ENCODE measurements at places on chromosomes 4 and X.

GRCh38 chr4:76607846-76608245 is 172.8 kb downstream of the SHROOM3 start:
- peaks cover 23% of the 10 kb centered on the region for H3K27me3 ChIP-seq
- no peaks in the 10 kb centered on the region for H3K4me1 ChIP-seq
- no peak overlapping the region for H3K27ac ChIP-seq

DNA sequence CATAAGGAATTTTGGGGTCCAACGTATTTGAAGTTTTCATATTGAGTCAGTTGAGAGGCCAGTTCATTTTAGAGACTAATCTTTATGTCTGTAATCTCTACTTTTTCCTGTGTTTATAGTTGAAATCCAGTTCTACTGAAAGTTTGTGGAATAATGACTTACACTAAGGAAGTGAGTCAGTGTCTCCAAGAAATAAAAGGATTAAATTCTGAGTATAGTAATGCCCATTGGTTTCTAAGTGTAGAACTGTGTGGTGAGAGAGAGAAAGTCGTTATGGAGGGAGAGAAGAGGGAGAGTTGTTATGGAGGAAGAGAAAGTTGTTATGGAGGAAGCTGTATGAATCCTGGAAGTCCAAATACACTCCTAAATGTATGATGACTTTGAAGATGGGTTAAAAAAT is 264.6 kb upstream of the HAND2 start:
- H3K4me1 ChIP-seq = no peaks in the 10 kb centered on the region
- no peaks in the 10 kb centered on the region for H3K36me3 ChIP-seq
- no peaks in the 10 kb centered on the region for H3K27me3 ChIP-seq
- H3K4me3 ChIP-seq = no peak overlapping the region
- DNase-seq = no peak

GRCh38 chrX:123834116-123834515 is 25.7 kb upstream of the XIAP start:
- H3K4me3 ChIP-seq = no peak overlapping the region
- no peaks in the 10 kb centered on the region for H3K4me1 ChIP-seq
- H3K27ac ChIP-seq = no peak overlapping the region

DNA sequence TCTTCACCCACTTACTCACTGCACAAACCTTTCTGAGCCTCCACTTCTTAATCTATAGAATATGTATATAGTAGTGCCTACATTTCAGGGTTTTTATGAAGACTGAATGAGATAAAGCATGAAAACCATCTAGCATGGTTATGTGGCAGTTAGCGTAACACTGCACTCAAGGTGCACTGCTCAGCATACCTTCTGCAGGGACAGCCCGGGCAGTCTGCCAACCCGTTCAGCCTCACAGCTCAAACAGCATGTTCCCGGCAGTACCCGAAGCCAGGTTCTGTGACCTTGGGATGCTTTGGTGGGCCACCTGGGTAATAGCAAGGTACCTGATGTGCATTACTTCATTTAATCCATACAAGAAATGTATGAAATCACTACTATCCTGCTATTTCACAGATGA is 81.4 kb downstream of the DOCK11 start:
- H3K27me3 ChIP-seq = no peaks in the 10 kb centered on the region
- no peak overlapping the region for H3K4me3 ChIP-seq
- H3K4me1 ChIP-seq = no peaks in the 10 kb centered on the region
- DNase-seq = no peak
- H3K27ac ChIP-seq = no peak overlapping the region
- H3K36me3 ChIP-seq = peaks cover 62% of the 10 kb centered on the region

DNA sequence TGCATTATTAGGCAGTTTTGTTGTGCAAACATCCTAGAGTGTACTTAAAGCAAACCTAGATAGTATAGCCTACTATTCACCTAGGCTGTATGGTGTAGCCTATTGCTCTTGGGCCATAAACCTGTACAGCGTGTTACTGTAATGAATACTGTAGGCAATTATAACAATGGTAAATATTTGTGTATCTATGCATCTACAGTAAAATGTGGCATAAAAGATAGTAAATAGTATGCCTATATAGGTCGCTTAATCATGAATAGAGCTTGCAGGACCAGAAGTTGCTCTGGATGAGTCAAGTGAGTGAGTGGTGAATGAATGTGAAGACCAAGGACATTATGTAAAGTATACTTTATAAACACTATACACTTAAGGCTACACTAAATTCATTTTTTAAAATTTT is 16.6 kb downstream of the USO1 start:
- no peak overlapping the region for H3K27ac ChIP-seq
- H3K4me3 ChIP-seq = no peak overlapping the region
- H3K36me3 ChIP-seq = peaks cover 13% of the 10 kb centered on the region
- no peak for DNase-seq

- no peak for DNase-seq
- no peaks in the 10 kb centered on the region for H3K36me3 ChIP-seq
- no peaks in the 10 kb centered on the region for H3K27me3 ChIP-seq
- peaks cover 7% of the 10 kb centered on the region for H3K4me1 ChIP-seq
- H3K4me3 ChIP-seq = no peak overlapping the region
Observed at GRCh38 chr4:147994076-147994475, 262.2 kb downstream of the ARHGAP10 start.

GRCh38 chr4:98318521-98318920 is 57.3 kb downstream of the RAP1GDS1 start:
- no peaks in the 10 kb centered on the region for H3K27me3 ChIP-seq
- H3K36me3 ChIP-seq = peaks cover 1% of the 10 kb centered on the region
- no peak overlapping the region for H3K4me3 ChIP-seq
- DNase-seq = no peak
- peaks cover 3% of the 10 kb centered on the region for H3K4me1 ChIP-seq

DNA sequence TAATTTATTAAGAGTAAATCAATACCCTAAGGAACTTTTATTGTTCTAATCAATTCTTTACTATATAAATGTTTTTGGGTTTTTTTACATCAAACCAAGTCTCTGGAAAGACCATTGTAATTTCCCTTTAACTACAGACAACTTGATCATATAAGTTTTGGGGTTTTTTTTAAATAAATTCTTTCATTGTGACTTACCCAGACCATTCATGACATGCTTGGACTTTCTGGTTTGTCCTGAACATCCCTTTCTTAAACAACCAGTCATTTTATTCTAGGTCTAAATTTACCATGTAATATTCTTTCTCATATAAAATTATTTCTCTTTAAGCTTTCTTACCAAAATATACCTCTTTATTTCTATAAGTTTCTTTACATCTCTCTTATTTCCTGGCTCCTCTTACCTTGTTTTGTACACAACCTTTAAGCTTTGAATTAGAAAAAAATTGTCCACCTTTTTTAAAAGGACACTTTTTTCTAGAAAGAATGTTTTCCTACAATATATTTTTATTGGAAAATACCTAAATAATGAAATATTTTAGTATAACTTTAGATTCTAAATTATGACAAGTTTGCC is 8.4 kb downstream of the CNGA1 start:
- no peaks in the 10 kb centered on the region for H3K4me1 ChIP-seq
- no peaks in the 10 kb centered on the region for H3K36me3 ChIP-seq
- no peak overlapping the region for H3K27ac ChIP-seq
- no peak overlapping the region for H3K4me3 ChIP-seq
- peaks cover 27% of the 10 kb centered on the region for H3K27me3 ChIP-seq
- no peak for DNase-seq

DNA sequence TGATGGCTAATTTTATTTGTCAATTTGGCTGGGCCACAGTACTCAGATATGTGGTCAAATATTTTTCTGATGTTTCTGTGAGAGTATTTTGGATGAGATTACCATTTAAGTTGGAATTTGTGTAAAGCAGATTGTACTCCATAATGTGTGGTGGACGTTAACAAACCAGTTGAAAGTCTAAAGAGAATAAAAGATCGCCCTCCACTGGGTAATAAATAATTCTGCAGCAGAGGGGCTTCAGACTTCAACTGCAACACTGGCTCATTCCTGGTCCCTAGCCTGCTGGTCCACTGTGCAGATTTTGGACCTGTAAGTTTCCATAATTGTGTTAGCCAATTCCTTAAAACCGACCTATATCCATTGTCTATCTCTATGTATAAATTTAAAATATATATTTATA is 540.3 kb downstream of the PCDH18 start:
- H3K27ac ChIP-seq = no peak overlapping the region
- no peak overlapping the region for H3K4me3 ChIP-seq
- no peak for DNase-seq
- H3K4me1 ChIP-seq = no peaks in the 10 kb centered on the region

GRCh38 chr4:138975225-138975624 is 40.4 kb upstream of the NOCT start:
- DNase-seq = no peak
- H3K4me1 ChIP-seq = no peaks in the 10 kb centered on the region
- no peaks in the 10 kb centered on the region for H3K27me3 ChIP-seq
- H3K4me3 ChIP-seq = no peak overlapping the region
- H3K27ac ChIP-seq = no peak overlapping the region

DNA sequence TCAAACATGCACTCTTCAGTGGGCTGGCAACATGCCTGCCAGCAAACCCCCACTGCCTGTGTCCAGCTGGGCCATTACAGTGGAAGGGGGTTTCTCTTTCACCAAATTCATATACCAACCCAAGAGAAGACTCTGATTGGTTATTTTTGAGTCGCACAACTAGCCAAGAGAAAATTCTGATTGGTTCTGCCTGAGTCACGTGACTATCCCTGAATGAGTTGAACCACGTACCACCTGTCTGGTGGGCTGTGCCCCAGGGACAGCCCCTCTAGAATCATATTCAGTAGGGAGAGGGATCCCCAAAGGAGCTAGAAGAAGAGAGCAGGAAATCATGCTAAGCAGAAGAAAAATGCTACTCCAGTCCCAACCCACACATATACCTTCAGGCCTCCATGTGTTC is 313.1 kb downstream of the STK32B start:
- no peak overlapping the region for H3K27ac ChIP-seq
- no peaks in the 10 kb centered on the region for H3K36me3 ChIP-seq
- H3K4me1 ChIP-seq = no peaks in the 10 kb centered on the region
- no peak for DNase-seq
- peaks cover 6% of the 10 kb centered on the region for H3K27me3 ChIP-seq
- H3K4me3 ChIP-seq = no peak overlapping the region

GRCh38 chr4:4734425-4734824 is 125.0 kb upstream of the MSX1 start:
- H3K4me1 ChIP-seq = no peaks in the 10 kb centered on the region
- H3K27ac ChIP-seq = no peak overlapping the region
- H3K27me3 ChIP-seq = no peaks in the 10 kb centered on the region
- H3K36me3 ChIP-seq = no peaks in the 10 kb centered on the region
- H3K4me3 ChIP-seq = no peak overlapping the region
